Breast epithelium (tissue), 4 donors: ENCODE measurements at places on chromosomes 2 and 18. TPM values are rescaled to one million over a fixed set of nuclear protein-coding genes. Genes with fewer than 3 reads are reported as not detected.

LONRF2 gene
- 19.9 TPM for total RNA-seq

LYG1 gene
- total RNA-seq: 4.3 TPM

ALLC gene
- total RNA-seq: not detected

NAB1 gene
- 76.2 TPM for total RNA-seq

DNA sequence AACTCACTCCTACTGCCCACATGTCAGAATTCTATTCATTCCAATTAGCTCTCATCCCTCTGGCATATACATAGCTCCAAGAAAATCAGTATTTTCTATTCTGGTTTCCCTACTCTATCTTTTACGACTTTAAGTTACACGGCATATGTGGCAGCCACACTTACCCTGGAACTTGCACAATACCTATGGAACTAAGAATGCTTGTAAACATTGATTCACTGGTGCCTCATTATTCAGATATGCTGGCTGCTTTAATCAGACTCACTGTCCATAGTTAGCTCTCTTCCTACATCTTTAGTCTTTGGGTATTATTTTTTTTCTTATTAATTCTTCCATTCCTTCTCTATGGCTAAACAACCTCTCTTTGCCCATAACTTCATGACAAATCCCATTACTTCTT is 1519.9 kb upstream of the ACVR2A start:
- no peaks in the 10 kb centered on the region for H3K36me3 ChIP-seq
- no peak overlapping the region for H3K4me3 ChIP-seq
- no peaks in the 10 kb centered on the region for H3K27me3 ChIP-seq
- H3K27ac ChIP-seq: no peak overlapping the region
- no peaks in the 10 kb centered on the region for H3K4me1 ChIP-seq
- DNase-seq: no peak

DNA sequence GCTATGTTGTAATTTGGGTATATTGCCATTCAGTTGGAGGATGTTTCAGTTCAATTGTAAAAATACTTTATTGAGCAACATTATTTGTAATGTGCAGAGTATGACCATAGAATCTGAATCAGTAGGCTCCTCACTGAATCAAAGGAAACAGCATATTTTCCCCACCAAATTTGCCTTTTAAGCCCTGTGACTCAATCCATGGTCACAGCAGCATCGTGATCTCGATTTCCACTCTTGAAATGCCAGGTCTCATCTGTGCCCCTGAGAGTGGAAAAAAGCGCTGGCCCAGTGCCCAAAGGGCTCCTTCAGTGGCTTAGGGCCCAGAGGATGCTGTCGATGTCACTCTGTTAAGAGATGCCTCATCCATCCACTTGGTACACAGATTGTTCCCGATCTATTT is 57.5 kb downstream of the FHOD3 start:
- no peaks in the 10 kb centered on the region for H3K4me1 ChIP-seq
- H3K4me3 ChIP-seq: no peak overlapping the region
- no peaks in the 10 kb centered on the region for H3K27me3 ChIP-seq
- H3K36me3 ChIP-seq: no peaks in the 10 kb centered on the region
- no peak for DNase-seq

GRCh38 chr2:154261473-154262027 is 389.8 kb downstream of the GALNT13 start:
- no peaks in the 10 kb centered on the region for H3K4me1 ChIP-seq
- no peak overlapping the region for H3K27ac ChIP-seq
- H3K27me3 ChIP-seq: no peaks in the 10 kb centered on the region
- H3K4me3 ChIP-seq: no peak overlapping the region

GRCh38 chr2:172995323-172996244 is 80.1 kb upstream of the MAP3K20 start:
- H3K4me1 ChIP-seq: peaks cover 4% of the 10 kb centered on the region
- H3K36me3 ChIP-seq: no peaks in the 10 kb centered on the region
- no peaks in the 10 kb centered on the region for H3K27me3 ChIP-seq
- peak overlapping the region; percentile 59 for H3K27ac ChIP-seq
- H3K4me3 ChIP-seq: no peak overlapping the region
- DNase-seq: peak; percentile 80

DNA sequence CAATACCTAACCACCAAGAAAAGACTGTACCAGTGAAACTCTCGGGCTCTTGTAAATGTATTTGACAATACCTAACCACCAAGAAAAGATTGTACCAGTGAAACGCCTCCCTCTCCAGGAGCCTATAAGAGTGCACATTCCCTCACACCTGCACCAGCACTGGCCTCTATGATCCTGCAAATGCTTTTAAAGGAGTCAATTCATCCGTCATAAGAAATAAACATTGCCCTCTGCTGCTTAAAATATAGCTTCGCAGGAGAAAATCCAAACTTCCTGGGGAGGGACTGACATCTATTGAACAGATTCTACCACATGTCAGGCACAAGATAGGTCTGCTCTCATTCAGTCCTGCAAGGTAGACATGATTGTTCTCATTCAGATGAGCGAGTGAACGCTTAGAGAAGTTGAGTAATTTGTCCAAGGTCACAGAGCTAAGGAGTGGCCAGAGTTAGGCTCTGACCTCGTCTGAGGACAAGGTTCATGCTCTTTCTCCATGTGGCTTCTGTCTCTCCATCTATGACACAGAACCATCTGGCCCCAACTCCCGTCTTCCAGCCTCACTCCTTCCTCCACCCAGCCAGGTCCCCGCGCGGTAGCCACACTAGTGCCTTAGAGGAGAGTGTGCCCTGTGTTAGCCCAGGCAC is 38.7 kb downstream of the MCFD2 start:
- H3K4me1 ChIP-seq: peaks cover 10% of the 10 kb centered on the region
- peak overlapping the region; percentile 61 for H3K27ac ChIP-seq
- H3K4me3 ChIP-seq: no peak overlapping the region
- DNase-seq: no peak
- H3K27me3 ChIP-seq: no peaks in the 10 kb centered on the region
- H3K36me3 ChIP-seq: no peaks in the 10 kb centered on the region

DNA sequence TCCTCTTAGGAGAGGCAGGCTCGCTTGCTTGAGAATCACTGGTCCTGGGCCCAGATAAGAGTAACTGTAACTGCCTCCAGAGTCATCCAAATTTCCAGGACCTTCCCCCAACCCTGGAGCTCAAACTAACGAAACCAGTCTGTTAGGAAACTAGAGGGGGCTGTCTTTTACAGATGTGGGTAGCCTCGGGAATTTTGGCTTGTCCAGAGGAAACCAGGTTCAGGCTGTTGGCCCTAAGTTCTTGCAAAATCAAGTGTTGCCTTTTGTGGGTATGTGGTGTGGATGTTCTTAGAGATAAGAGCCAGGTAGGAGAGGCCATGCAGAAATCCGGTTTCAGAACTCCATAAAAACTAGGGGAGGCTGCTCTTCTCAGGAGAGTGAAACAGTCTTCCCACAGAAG is 125.0 kb upstream of the DLX2 start:
- DNase-seq: no peak
- H3K27ac ChIP-seq: peak overlapping the region; percentile 88
- no peaks in the 10 kb centered on the region for H3K36me3 ChIP-seq
- peaks cover 17% of the 10 kb centered on the region for H3K4me1 ChIP-seq

GRCh38 chr2:197908990-197909776 is 104.8 kb downstream of the PLCL1 start:
- H3K4me1 ChIP-seq: no peaks in the 10 kb centered on the region
- peak overlapping the region; percentile 26 for H3K27ac ChIP-seq

DNA sequence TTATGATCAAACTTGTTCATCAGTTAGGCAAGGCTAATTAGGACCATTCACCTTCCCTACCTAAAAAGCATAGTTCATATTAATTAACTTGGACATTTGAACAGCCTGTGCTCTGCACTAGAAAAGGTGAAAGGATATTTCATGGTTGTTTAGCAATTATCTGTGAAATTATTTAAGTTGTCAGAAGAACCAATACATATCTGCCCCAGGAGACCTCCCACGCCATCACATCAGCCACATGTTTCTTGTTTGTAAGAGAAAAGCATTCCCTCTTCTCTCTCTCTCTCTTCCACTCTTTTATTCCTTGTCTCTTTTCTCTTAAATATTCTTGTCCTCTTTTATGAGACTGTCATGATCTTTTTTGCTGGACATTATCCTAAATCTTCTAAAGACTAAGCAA is 282.0 kb upstream of the RND3 start:
- no peak overlapping the region for H3K4me3 ChIP-seq
- H3K4me1 ChIP-seq: no peaks in the 10 kb centered on the region
- H3K36me3 ChIP-seq: no peaks in the 10 kb centered on the region
- DNase-seq: no peak
- no peaks in the 10 kb centered on the region for H3K27me3 ChIP-seq

DNA sequence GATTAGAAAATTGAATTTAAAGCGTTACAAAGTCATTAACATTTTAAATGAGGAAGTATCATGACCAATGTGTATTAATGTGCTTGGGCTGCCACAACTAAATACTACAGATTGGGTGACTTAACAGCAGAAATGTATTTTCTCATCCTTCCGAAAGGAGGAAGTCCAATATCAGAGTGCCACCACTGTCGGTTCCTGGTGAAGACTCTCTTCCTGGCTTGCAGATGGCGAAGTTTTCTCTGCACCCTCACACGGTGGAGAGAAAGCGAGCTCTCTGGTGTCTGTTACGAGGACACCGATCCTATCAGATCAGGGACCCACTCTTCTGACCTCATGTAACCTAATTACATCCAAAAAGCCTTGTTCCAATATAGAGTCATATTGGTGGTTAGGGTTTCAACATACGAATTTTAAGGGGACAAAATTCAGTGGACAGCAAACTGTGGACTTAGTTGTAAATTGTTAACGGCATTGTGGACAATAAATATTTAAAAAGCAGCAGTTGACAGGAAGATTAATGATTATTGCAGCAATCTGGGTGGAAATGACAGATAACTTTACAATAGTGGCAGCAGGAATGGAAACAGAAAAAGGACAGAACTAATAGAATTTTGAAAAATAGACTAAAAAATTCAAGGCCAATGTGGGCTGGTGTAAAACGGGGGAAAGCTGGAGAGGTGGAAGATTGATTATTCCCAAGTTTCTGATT is 35.1 kb upstream of the CYRIA start:
- H3K27ac ChIP-seq: no peak overlapping the region
- H3K36me3 ChIP-seq: no peaks in the 10 kb centered on the region
- H3K4me3 ChIP-seq: no peak overlapping the region
- H3K27me3 ChIP-seq: no peaks in the 10 kb centered on the region
- H3K4me1 ChIP-seq: no peaks in the 10 kb centered on the region

- H3K27me3 ChIP-seq: no peaks in the 10 kb centered on the region
- H3K4me1 ChIP-seq: no peaks in the 10 kb centered on the region
- no peaks in the 10 kb centered on the region for H3K36me3 ChIP-seq
- DNase-seq: no peak
Measured at GRCh38 chr2:34368304-34368703, 769.2 kb upstream of the FAM98A start.

- H3K27ac ChIP-seq: peak overlapping the region; percentile 83
- H3K36me3 ChIP-seq: no peaks in the 10 kb centered on the region
- H3K27me3 ChIP-seq: no peaks in the 10 kb centered on the region
- no peak overlapping the region for H3K4me3 ChIP-seq
- no peak for DNase-seq
Measured at GRCh38 chr2:38146907-38147307, 71.0 kb upstream of the CYP1B1 start.
